Spinal cord (tissue), 10 donors: ENCODE measurements at places on chromosomes 4 and X.

DNA sequence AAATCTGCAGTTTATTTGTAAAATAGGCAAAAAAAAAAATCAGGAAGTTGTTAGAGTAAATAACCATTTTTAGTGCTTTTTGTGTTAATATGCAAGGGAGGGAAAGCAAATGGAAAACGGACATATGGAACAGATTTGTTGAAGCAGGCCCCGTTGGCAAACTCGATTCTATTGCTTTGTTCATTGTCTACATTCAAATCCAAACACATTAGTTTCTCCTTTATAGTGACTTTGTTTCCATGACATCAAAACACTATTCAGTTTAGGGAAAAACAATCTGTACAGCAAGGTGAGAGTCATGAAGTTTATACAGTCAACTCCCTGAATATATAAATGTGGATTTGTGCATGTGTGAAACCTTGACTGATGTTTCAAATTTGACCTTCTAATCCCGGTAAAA lies 142.2 kb downstream of the FAM47A start:
- no peak for DNase-seq

GRCh38 chrX:33156152-33156726 lies 55.1 kb downstream of the DMD start:
- DNase-seq: no peak

GRCh38 chr4:56762484-56763250 lies 58.8 kb downstream of the SPINK2 start:
- DNase-seq: no peak

GRCh38 chr4:76200771-76201231 lies 12.8 kb downstream of the SCARB2 start:
- no peak for DNase-seq

- no peak for DNase-seq
These were observed 224.5 kb upstream of the TENM3 start for GRCh38 chr4:182018691-182019090.

DNA sequence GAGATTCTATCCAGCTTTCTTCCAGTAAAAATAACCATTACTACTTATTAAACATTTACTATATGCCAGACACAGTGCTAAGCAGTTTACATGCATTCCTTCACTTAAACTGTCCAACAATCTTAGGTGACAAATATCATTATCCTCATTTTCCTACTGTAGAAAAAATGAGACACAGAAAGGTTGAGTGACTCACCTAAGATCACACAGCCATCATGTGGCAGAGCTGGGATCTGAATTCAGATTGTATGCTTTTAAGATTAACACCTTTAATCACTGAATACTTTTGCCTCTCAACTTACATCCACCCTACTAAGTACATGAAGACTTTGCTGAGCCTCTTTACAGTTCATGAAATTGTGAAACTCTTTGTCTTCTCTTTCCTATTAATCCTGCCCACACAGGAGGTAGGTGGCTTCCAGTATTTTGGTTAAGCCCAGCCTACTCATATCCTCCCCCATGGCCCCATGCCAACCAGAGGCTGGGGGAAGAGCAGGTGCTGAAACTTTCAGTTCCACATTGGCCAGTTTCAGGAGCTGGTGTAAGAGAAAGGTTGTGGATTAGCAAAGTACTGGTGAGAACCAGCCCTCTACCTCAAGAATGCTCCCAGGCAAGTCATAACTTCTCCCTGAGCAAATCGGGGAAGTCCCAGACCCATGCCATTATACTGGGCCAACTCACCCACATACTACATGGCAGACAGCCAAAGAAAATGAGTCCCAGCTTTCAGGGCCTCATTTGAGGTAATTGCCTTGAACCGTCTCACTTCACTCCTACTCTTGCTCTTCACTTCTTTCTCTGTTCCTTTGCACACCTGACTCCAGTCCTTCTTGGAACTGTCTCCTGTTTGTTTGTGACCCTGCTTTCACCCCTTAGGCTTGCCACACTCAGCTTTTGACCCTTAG lies 211.1 kb downstream of the GUCY2F start:
- DNase-seq: no peak

GRCh38 chrX:152444338-152444737 lies 6.8 kb downstream of the GABRA3 start:
- DNase-seq: no peak

DNA sequence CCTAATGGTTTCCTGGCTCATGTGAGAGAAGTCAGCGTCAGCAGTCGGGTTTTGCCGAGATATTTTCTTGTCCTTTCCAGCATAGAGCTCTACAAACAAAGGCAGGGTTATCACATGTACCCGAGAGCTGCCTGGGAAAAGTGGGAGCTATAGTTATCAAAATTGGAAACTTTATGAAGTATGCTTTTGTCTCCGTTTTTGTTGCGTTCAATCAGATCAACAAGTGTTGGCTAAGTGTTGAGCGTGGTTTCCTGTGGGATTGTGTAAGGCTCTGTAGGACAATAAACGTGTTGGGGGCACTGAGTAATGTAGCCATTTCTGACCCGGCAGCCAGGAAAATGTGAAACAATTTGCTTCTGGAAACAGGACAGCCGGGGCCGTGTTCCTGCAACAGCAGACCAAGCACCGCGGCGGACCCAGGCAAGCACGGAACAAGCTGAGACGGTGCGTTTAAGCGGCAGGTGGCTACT lies at the start of gene BMX:
BMX (plus strand) TSS at position 311 of the 470 bp plus-strand sequence. CDS start 7,547 bp downstream, outside the sequence.
- DNase-seq: no peak

- DNase-seq: no peak
These were observed 458.7 kb downstream of the NAF1 start for GRCh38 chr4:162707962-162708361.

DNA sequence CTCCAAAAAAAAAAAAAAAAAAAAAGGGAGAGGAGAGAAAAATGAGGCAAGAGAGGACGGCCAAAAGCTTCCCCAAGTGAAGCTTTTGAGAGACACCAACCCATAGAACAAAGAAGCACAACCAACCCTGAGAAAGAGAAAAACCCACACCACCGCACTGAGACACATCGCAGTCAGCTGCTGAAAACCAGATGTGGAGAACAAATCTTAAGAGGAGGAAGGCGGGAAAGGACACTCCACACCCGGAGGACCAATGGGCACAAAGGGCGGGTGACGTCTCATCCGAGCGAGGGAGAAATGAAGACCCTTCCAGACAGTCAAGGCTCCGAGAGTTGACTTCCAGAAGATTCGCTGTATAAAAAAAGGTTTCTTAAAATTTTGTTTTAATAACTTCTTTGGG lies 112.1 kb downstream of the AFAP1 start:
- no peak for DNase-seq

DNA sequence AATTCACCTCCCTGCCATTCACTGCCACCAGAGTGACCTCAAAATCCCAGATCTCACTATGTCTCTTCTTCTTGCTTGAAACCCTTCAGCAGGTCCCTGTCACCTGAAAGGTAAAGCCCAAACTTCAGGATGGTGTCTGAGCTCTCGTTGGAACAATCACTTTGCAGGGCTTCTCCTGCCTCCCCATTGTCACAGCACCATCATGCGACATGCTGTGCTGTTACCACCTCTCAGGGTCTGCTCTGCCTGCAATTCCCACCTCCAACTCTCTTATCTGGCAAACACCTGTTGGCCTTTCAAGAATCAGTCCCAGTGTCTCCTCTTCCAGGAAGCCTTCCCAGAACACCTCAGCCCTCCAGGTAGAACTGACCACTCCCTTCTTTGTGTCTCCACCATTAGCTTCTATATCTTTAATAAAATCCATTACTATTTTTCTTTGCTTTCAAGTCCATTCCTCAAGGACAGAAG lies 46.2 kb downstream of the SEL1L3 start:
- no peak for DNase-seq

DNA sequence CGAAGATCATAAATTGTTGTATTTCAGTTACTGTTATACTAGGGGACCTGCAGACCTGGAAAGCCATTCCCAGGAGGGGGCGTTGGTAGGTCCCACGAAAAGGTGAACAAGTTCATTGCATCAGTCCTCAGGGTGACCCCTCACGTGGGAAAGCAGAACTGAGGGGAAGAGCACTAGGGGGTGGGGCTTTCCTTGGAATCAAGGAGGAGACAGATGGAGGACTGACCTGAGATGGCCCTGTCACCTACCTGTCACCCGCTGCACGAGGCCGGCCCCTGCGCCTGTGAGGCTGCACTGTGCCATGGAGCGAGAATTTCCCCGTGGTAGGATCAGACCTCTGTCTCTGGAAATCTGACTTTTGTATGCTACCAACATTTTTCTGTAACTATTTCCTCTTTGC lies 41.8 kb upstream of the CLDN24 start:
- DNase-seq: no peak

- DNase-seq: no peak
These were observed 260.1 kb downstream of the EVC2 start for GRCh38 chr4:5448221-5448620.

DNA sequence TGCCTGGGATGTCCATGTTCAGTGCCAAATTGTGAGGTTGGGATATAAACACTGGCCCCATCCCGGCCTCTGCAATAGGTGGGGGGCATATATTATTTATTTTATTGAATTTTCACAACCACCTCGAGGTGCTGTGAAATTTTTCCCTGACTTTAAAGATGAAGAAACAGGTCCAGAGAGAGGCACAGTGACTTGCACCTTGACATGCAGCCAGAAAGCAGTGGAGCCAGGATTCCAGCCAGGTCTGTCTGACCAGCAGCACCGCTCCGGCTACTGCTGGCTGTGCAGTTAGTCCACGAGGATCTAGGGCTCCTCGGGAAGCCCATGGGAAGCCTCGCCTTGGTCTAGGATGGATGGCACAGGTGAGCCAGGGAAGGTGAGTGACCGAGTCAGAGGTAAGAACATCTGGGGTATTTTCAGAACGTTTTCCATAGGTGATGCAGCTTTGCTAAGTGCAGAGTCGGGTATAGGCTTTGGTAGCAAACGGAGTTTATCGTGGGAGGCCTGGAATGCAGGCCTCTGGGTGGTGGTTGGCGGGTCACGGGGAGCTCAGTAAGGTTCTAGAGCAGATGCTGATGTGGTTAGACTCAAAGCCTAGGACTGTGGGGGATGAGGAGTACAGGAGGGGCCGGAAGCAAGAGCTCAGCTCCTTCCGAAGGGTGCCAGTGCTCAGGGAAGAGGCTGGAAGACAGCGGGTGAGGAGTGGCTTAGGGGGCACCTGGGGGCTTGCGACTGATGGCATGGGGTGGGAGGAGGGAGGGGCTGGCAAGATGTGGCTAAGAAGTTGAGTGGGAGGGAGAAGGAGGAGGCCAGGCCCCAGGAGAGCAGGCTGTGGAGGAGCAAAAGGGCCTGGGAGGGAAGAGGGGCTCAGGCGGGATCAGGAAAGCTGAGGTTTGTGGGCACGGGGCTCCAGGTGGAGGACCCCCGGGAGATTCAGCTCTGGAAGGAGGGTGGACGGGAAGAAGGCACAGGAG lies 107.7 kb upstream of the LRPAP1 start:
- DNase-seq: no peak

DNA sequence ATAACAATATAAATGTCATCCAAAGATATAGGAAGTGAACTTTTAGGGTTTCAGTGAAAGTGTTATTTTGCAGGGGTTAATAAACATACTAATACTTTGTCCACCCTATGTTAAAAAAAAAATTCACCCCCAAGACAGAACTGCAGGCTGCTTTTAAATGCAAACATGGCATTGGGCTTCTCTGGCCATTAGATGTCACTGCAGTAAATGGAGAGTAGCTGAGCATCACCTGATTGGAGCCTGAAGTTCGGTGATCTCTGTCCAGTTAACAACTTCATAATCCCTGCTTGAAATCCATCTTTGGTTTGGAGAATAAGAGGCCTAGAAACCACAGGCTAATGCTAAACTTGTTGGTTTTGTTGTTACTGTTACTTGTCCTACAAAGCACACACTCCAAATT lies 18.7 kb downstream of the SLC25A43 start:
- no peak for DNase-seq

DNA sequence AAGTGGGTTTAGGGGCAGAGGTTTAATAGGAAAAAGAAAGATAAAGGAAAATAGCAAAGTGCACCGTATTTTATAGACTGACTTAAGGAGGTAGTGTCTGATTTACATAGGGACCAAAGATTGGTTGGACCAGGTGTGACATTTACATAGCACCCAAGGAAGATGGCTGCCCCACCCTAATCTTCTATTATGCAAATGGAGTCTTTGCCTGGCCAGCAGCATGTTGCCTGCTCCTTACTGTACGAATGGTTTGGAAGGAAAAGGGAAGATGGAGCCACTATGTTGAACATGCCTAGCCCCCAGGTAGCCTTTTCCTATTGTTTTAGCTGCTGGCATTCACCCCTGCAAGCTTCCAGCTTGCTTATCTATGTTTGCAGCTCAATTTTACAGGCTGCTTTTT lies 146.2 kb upstream of the PDE5A start:
- no peak for DNase-seq

GRCh38 chr4:94536649-94537469 lies 85.1 kb downstream of the PDLIM5 start:
- no peak for DNase-seq

GRCh38 chrX:47662144-47662657 lies 3.2 kb upstream of the UXT start:
- DNase-seq: no peak

- no peak for DNase-seq
These were observed 981.2 kb downstream of the FAM133A start for GRCh38 chrX:94655180-94655579.
